ENCODE measurements at places on chromosomes 7 and 10.
A peak's percentile ranks its signal among the peaks of the same experiment; 100 is the strongest.

DNA sequence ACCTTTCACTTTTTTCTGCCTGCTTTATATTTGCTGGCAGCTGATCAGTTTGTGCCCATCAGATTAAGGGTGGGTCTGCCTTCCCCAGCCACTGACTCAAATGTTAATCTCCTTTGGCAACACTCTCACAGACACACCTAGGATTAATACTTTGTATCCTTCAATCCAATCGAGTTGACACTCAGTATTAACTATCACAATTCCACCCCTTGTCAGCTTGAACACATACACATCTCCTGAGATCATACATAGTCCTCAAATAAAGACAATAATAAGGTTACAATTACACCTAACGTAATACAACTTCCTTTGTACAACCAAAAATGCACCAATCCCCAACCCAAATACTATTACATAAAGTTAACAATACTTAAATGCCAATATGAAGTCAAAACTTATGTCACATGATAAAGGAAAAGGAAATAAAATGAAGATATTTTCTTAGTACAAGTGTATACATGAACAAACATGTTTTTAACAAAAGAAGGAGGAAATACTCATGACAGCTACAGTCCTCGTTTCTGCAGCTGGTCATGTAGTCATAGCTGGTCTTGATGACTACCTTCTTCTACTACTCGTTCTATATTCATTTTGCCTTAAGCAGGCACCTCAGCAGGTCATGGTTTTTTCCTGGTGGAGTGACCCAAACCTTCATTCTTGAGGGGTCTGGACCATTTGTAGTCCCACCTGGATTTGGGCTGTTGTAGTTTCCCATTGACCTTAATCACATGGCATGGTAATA lies 96.7 kb upstream of the CABCOCO1 start:
- DNase-seq, result no peak

- DNase-seq, result no peak
Measured at GRCh38 chr7:132536654-132537395, 39.4 kb downstream of the PLXNA4 start.

GRCh38 chr7:117707080-117707479 lies 166.2 kb downstream of the CTTNBP2 start:
- no peak for DNase-seq

DNA sequence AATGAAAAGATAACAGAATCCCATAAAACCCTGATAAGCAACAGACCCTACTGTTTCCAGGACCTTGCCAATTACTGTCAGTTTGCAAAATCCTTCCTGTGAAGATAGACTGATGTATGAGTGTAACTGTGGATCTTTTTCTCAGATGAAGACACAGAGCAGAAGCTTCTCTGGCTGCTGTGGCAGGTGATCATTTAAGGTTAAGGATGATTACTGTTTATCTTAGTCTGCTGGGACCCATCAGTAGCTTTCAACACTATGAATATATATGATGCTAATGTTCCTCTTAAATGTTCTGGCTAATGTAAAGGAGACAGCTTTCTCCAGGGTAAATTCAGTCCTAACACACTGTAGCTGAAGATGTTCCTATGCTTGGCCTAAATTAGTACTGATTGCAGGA lies 56.0 kb upstream of the CTTNBP2 start:
- no peak for DNase-seq

- DNase-seq, result no peak
Measured at GRCh38 chr10:30870896-30871295, 160.8 kb downstream of the ZNF438 start.

DNA sequence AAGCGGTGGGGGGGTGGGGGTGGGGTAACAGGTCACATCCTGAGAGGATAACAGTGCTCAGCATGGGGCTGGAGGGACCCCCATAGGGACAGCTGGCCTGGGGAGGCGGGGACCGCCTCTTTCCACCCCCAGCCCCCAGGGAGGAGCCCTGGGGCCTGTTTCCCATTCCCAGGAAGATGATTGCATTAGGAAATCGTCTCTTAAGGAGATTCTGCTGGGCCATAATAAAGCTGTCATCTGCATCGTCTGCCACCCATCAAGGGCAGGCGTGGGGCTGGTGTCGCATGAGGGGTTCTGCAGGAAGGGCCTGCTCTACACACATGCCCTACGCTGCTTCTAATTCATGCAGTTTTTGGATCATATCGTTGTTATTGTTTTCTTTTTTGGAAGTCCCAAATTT lies 17.2 kb downstream of the RET start:
- DNase-seq, result no peak

- DNase-seq, result no peak
Measured at GRCh38 chr10:120794390-120794789, 56.8 kb upstream of the WDR11 start.

GRCh38 chr10:75916906-75917305 lies 485.5 kb downstream of the LRMDA start:
- no peak for DNase-seq

- no peak for DNase-seq
Measured at GRCh38 chr10:75034714-75035258, 76.7 kb upstream of the SAMD8 start.

DNA sequence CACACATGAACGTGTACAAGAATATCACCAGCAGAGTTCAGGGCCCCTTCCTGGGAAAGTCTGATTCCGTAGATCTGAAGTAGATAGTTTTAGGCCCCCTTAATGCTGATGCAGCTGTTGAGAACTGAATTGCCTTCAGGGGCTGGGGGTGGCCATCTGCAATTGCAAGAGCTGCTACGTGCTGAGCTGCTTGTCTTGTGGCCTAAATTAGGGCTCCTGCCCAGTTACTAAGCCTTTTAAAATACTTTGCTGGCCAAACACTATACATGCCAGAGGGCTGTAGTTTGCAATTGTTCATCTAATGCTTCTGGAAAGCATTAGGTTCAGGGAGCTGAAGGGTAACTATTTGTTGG lies 71.7 kb downstream of the TMEM178B start:
- no peak for DNase-seq

- DNase-seq, result no peak
Measured at GRCh38 chr7:55026867-55027490, 8.2 kb downstream of the EGFR start.

GRCh38 chr7:148882192-148882591 lies 1.9 kb downstream of the EZH2 start:
- no peak for DNase-seq

DNA sequence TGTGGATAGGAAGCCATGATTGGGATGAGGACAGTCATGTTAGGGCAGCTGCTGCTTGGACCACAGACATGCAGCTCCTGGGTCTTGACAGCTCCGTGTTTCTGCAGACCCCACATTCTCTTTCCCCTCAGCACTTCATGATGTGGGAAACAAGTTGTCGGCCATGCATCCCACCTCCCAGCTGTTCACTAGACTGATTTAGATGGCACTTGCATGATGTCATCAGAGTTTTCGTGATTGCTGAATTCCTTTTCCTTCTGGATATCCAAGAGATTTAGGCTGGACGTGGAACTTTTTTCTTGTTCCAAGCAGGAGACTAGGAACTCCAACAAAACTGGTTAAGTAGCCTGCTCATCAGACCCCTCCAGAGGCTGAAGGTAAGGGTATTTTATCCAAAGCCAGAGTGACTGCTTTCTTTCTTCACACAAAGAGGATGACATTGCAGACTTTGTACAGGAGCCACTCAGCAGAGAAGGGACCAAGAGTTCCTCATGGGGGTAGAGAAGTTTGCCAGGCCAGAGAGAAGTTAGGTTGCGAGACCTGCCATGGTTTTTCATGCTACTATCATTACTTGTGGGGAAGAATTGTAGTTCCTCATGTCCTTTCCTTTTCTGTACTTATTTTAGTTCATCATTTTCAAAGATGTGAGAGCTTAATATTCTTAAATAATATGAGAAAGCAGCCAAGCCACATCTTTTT lies 117.7 kb upstream of the GJD4 start:
- no peak for DNase-seq

- no peak for DNase-seq
Measured at GRCh38 chr10:75493464-75493863, 62.0 kb downstream of the LRMDA start.

DNA sequence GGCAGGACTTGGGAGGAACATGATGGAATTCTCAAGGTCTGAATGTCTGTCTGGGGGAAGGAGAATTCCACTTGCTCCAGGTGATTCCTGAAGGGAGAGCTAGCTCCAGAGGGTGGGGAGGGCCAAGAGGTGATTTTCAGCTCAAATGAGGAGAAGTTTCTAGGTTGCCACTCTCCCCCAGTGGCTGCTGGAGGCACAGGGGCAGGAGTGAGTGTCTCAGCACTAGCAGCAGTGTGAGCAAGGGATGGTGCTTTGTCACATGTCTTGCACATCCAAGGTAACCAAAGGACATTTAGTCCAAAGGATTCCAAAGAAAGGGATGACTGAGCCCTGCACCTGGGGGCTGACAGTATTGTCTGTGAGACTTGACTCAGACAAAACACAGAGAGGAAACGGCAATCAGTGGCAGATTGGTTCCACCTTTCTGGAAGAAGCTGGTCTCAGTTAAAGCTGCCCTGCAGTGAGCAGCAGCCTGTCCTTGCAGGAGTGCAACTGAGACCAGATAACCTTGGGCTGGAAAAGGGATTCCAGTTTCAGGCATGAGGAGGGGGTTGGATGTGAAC lies 51.2 kb upstream of the PCBD1 start:
- no peak for DNase-seq

DNA sequence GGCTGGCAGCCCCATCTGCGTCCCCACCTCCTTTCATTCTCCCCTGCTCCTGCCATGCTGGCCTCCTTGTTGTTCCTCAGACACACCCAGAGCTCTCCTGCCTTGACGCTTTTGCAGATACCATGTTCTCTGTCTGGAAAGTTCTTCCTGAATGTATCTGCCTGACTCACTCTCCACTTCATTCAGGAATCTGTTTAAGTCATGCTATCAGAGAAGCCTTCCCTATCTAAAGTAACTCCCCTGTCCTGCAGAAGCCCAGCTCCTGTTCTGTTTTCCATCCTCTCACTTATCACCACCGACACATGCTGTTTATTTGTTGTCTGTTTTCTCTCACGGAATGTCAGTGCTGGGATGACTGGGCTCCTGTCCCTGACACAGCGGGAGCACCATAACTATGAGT lies 82.0 kb downstream of the AFAP1L2 start:
- DNase-seq, result no peak

GRCh38 chr7:93231259-93231658 lies 907 bp upstream of the VPS50 start:
- no peak for DNase-seq

DNA sequence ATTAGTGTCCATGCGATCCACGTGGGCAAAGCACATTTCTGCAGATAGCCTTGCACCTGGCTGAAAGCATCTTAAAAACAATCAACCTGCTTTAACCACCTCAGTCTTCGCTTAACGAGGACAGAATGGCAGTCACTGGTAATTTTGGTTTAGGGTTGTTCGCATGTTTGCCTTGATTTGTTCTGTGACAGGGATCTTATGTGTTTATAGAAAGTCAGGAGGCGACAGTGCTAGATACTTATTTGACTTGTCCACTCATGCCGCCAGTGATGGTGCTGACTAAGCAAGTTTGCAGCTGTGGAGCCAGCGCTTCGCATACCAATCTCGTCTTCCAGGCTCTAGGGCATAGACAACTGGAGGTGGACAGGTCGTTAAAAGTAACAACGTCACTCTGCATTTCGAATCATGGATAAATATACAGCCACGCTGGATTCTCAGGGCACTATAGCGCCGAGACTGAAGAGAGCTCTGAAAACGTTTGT lies 1.2 kb upstream of the TMEM243 start:
- no peak for DNase-seq

DNA sequence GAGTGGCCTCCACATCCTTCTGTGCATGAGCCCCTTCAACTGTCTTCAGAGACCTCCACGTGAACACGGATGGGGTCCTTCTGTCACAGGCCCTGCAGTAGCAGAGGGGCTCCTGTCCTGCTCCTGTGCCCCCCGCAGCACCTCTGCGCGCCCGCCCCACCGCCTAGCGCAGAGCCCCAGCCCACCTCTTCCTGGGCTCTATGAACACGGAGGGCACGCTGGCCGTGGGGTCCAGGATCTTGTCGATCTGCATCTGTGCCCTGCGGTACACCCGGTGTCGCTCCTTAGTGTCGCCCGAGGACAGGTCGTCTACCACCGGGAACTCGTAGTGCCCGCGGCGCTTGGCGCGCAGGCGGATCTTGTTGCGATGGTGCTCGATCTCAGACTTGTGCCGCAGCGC lies 71.4 kb upstream of the ATP6V0A4 start:
- DNase-seq, result no peak

DNA sequence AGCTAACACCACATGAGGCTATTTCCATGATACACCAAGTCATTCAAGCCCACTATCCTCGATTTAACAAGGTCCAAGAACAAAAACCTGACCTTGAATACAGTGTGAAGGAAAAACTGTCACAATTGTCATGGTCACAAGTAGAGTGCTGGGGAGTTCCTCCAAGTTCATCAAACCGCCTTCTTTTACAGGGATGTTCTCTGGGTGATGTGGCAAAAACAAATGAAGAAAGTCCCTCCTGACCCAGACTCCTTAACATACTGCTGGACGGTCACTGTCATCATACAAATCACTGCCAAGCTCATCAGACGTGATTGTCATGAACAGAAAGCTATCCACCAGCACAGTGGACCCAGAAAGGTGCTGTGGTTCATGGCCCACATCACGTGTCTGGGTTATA lies 28.9 kb downstream of the HIPK2 start:
- no peak for DNase-seq

DNA sequence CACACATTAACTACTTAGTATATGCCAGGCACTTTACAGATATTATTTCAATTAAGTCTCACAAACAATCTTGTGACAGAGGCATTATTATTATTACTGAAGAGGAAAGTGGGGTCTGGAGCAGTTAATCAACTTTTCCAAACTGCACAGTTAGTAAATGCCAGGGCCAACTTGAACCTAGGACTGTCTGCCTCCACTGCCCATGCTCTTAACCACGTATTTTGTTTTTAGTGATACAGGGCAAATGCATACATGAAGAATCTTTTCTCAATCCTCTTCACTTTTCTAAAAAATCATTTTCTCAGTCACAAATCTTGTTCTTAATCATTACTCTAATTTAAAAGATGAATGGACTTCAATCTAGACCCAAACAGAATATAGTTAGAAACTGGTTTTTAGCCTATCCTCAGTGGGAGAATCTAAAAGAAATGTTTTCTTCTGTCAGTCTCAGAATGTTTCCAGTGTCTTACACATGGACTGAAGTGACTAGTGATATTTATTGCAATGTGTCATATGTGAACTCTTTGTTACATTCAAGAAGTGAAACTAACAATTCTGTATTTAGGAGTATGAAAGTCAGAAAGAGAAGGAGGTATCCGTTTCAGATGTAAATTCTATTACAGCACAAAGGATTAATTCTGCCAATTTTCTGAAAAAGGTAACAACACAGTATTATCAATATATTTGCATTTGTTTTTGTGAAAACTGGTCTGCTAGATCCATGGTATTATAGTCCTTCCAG lies 55.5 kb upstream of the CCNJ start:
- no peak for DNase-seq

GRCh38 chr10:101467286-101467770 lies 113.4 kb downstream of the BTRC start:
- DNase-seq, result peak; percentile 1

GRCh38 chr10:94858005-94858404 lies 80.5 kb upstream of the CYP2C9 start:
- no peak for DNase-seq

DNA sequence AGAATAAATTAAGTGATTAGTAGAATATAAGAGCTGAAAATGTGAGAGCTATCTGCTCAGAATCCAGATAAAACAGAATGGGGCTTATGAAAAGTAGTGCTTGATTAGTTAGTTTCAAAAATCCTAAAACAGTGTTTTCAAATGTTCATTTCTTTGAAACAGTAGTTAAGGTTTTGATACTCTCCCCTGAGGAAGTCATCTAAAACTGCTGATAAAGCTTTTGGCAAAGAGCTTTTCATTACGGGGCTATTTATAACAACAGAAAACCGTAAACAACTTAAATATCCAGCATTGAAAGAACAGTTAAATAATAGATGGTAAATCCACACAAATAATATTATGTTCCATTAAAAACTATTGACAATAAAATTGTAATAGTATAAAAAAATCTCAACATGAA lies 77.5 kb downstream of the NPSR1 start:
- DNase-seq, result no peak
